ENCODE measurements at places on chromosomes 11 and 22.
A peak's percentile ranks its signal among the peaks of the same experiment; 100 is the strongest.

DNA sequence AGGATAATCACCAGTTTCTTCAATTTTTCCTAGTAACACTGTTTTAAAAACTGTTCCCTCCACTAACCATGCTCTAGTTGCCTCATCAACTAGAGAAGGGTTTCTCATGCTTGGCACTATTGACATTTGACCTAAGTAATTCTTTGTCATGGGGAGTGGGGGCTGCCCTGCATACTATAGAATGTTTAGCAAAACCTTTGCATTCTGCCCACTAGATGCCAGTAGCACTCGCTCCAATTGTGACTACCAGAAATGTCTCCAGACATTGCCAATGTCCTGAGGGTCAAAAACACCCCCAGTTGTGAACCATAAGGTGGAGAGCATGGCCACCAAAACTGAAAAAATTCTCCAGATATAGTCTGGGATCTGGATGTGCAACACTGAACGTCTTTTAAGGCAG is 27.6 kb upstream of the BMAL1 start:
- no peak for DNase-seq

- no peak for DNase-seq
Observed at GRCh38 chr11:6927030-6927617, 898 bp downstream of the ZNF215 start.

- DNase-seq = no peak
Observed at GRCh38 chr11:63243533-63243932, at the start of gene SLC22A25. TSS of gene SLC22A25 (minus strand) at chr11:63243599. CDS start at chr11:63229652, 13,947 bp downstream.

GRCh38 chr22:42933485-42934091 is 76.5 kb upstream of the ARFGAP3 start:
- DNase-seq = peak; percentile 82

DNA sequence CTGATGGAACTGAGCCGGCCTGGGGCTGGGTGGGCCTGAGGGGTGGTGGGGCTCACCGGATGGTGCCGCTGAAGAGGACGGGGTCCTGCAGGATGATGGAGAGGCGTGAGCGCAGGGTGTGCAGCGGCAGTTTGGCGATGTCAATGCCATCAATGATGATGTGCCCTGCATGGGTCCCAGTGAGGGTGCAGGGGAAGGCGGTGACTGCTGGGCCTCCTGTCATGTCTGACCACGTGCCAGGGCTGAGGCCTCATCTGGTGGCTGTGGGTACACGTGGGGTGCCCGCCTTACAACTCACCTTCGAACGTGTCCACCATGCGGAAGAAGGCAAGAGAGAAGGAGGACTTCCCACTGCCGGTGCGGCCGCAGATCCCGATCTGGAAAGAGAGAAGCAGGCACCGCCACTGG is 7.1 kb upstream of the KCNJ11 start:
- no peak for DNase-seq

- no peak for DNase-seq
Observed at GRCh38 chr11:130881475-130882137, 34.7 kb downstream of the SNX19 start.
